ENCODE measurements at places on chromosomes 7 and 10. TPM values are rescaled to one million over a fixed set of nuclear protein-coding genes. Genes with fewer than 3 reads are reported as not detected.
A peak's percentile ranks its signal among the peaks of the same experiment; 100 is the strongest.

DNA sequence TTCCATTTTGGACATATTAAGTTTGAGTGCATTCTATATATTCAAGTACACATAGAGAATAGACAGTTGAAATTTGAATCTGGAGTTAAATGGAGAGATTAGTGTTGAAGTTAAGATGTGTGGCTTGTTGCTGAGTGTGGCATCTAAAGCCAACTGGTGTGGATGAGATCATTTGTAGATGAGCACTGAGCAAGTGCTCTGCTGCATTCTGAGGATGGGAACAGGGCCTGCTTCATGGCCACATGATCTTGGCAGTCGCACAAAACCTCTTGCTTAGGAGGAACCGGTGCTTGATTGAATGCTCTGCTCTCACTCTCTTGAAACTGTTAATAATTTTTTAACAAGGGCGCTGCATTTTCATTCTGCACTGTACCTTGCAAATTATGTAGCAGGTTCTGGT, 62.0 kb downstream of the EPDR1 start:
- DNase-seq, result no peak

DNA sequence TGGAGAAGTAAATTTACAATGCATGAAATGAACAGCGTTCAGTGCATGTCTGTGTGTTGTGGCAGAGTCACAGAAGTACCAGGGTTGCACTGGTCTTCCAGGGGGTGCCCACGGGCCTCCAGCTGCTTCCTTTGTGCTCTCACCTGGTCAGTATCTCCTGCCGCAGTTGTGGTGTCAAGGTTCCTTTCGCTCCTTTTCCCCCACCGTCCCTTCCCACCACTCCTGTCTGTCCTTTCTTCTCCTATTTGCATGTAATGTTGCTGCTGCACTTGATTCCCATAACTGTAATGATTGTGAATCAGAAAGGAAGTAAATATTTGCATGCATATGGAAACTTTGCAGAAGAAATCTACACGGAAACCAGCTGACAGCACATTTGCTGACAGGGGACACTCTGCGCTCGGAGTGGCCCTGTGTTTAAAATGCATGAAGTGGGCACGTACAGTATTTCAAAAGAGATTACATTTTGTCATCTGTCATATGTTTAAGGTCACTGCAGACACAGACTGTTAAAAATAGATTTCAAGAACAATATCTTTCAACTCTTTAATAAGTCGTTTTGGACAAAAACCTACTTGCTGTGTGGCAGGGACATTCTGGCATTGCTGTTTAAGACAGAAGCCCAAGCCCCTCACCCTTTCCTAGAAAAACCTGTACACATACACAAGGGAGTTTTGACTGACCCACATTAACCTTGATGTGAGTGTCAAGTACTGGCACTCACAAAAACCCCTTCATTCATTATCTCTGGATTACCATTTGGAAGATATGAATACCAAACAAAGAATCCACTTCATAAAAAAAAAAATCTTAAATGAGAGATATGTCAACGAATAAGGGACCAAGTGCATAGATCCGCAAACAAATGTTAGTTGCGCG, 336.7 kb upstream of the KLF6 start:
- peak; percentile 38 for DNase-seq

Gene HOXA9
- total RNA-seq, result 0.30 TPM

Gene ZPBP
- not detected for total RNA-seq

Gene RASA4B
- total RNA-seq, result 30.4 TPM

Gene RP9
- total RNA-seq, result 10.9 TPM

GRCh38 chr10:99296605-99297004, 32.6 kb upstream of the CNNM1 start:
- DNase-seq, result no peak

DNA sequence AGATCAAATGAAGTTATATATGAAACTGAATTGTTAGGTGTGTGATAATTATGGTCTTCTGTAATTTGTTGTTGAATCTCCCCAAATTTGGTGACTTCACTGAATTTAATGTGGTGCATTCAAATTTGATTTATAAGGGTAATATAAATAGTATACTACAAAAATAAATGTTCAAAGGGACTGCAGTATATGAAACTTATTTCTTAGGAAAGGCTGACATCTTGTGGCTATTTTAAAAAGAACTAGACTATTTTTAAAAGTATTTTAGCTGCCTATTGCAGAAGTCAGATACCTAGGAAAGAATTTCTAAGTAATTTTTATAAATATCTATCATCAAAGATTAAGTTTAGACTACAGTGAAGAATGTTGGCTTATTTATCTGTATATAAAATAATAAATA, 36.6 kb downstream of the ATRNL1 start:
- no peak for DNase-seq

Gene ACSM6
- total RNA-seq, result not detected

Gene GALNT17
- 14.3 TPM for total RNA-seq

Gene NANOS1
- 1.5 TPM for total RNA-seq

Gene MEST
- 17.8 TPM for total RNA-seq

DNA sequence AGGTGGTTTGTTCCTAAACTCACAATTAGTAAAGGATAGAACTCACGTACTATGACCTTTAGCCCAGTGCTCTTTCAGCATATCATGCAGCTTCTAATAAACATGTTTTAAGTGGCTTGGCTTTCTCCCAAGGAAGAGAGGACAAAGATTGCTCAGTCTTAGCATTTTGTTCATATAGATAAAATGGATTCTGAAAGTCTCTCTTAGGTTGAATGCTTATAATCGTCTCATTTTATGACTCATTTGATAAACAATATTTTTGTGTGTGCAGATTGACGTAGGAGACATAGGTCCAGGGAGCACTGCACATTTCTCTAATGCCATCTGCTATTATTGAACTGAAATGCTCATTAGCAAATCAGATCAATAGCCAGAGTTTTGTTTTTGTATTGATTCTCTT, 44.8 kb downstream of the GNAT3 start:
- DNase-seq, result no peak

Gene XPNPEP1
- total RNA-seq, result 132 TPM

GRCh38 chr10:5165738-5166137, 19.2 kb downstream of the AKR1C8 start:
- DNase-seq, result no peak

Gene PTPRZ1
- total RNA-seq, result 7.2 TPM

- DNase-seq, result no peak
Measured at GRCh38 chr10:48512861-48513260, 92.0 kb downstream of the ARHGAP22 start.

- no peak for DNase-seq
Measured at GRCh38 chr7:55065079-55065478, 46.3 kb downstream of the EGFR start.

GRCh38 chr7:77348371-77348813, 67.8 kb downstream of the GSAP start:
- DNase-seq, result no peak

DNA sequence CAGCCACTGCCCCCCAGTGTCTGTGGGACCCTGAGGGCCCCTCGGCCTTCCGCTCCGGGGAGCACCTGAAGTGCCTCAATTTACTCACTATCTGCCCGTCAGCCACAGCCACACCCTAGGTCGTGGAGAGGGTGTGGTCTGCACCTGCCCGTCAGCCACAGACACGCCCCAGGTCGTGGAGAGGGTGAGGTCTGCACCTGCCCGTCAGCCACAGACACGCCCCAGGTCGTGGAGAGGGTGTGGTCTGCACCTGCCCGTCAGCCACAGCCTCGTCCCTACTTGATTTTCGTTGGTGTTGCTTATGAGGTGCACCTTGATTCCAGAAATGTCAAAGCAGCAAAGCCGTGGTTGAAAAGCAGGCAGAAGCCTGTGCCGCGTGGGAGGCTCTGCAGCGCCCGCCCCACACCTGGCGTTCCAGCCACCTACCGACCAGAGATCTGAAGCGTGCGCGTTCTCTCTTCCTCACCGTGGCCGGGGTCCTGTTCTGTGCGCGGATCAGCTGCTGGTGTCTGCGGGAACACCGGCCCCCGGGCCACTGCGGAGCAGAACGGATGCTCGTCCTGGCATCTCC, 101.6 kb downstream of the DYNC2I1 start:
- DNase-seq, result peak; percentile 79

DNA sequence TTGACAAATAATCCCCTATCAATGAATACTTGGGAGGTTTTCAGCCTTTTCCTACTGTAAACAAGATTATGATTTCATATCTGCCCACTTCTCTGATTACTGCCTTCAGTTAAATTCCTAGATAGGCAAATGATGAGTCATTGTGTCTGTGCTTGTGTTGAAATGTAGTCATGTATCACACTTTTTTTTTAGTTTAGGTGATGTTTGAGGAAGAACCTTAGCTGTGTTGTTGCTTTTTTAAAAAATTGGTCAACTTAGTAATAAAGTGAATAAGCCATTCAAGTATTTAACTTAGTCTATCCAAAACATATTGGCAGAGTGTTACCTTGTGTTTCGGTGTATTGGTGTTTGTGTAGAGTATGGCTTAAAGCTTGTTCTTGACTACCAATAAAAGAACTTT, 60.0 kb downstream of the WAC start:
- no peak for DNase-seq

DNA sequence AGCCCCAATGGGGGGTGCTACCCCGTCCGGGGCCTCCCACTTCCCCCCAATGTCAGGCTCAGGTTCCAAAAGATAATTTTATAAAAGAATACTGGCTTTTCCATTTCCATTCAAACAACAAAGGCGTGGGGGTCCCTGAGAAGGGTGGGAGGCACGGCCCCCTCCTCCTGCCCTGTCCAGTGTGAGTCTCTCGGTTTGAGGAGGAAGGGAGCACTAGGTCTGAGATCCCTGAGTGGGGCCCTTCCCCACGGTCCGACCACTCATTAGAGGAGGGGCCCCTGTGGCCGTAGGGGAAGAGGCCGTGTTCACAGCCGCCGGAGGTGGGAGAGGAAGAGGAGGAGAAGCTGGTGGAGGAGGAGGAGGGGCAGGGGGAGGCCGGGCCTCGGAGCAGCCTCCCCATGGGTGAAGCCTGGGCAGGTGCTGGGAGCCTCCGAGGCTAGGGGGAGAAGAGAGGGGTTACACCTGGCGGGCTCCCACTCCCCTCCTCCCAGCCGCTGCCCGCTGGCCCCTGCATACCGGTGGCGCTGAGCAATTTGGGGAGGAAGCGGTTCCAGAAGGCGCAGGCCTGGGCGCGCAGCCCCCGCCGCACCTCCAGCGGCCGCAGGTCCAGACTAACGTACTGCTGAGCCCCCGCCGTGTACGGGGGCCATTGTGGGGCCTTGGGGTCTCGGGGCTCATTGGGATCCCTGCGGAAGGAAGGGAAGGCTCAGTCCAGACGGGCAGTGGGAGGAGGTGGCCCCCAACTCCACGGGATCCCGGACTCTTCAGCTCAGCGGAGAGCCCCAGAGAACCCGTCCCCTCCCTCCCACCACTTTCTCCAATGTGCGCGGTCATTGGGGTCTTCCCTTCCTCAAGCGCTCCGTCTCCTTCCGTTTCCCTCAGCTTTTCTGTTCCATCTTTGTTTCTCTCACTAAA, 1.4 kb upstream of the UFSP1 start:
- DNase-seq, result no peak

Gene HOXA2
- 0.49 TPM for total RNA-seq

DNA sequence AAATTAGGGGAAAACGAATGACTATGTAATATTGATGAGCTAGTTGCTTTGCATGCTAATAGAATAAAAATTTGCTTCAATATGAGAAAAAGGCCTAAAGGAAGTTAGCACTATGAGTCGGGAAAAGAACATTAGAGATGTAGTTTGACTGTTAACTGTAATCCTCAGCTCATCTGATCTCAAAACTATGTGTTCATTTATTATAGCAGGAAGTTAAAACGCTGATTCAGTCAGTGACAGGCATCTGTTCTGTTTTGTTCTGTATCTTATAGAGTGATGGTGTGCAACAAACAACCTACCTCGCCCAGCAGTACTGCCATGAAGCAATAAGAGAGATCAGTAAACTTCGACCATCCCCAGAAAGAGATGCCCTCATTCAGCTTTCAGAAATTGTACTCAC, 48.6 kb downstream of the PDSS1 start:
- DNase-seq, result no peak

Gene GHRHR
- total RNA-seq, result 1.4 TPM

Gene NUDCD3
- 85.7 TPM for total RNA-seq

- no peak for DNase-seq
Measured at GRCh38 chr7:18154726-18155125, 127.1 kb upstream of the PRPS1L1 start.

Gene IFIT1B
- total RNA-seq, result not detected

- DNase-seq, result no peak
Measured at GRCh38 chr10:128704716-128705115, 578.5 kb upstream of the MKI67 start.

DNA sequence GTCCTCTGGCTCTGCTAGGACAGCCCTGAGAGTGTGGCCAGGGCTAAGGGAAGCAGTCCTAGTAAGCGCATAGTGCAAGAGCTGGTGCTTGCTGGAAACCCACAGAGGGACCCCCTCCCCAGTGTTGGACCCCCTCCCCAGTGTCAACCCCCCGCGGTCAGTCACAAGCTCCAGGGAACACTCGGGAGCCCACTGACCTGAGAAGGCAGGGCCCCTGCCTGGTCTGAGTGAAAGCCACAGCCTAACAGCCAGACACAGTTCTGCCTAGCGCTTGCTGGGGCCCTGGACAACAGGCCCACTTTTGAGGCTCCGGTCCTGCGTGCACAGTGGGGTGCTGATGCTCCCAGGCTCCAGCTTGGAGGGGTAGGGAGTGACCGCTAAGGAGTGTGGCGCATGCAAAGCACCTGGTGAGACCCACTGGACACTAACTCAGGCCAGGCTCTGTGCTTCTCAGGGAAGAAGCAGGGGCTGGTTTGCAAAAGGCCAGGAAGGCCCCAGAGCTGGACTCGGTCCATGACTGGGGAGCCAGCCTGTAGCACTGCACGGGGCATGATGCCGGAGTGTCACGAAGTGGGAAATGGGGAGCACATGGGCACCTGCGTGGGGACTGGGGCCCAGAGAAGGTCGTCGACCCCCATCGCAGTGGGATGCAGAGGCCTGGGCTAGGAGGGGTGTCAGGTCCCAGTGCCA, 175.8 kb upstream of the PPP2R2D start:
- DNase-seq, result no peak

DNA sequence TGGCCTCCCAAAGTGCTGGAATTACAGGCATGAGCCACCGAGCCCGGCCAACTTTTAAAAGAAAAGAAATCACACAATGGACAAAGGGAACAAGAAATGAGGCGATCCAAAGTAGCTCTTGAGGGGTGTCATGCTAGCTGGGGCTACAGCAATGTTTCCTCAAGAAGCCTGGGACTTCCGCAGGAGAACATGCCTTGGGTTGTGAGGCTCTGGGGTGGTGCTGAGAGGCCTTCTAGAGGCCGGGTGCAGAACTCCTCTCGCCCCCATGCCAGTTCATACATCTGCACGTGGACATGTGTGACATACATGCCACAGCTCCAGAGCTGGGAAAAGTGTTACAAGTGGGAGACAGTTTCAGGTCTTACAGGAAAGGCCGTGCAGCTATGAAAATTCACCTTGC, 238.2 kb downstream of the SKAP2 start:
- no peak for DNase-seq
